NCI-H345 (cell line): ENCODE measurements at places on chromosomes 11 and 22.

GRCh38 chr11:35260342-35260985, 121.5 kb downstream of the CD44 start:
- no peak for DNase-seq

- peak; percentile 84 for DNase-seq
Observed at GRCh38 chr11:2298795-2299761, 2.6 kb downstream of the C11orf21 start.

- no peak for DNase-seq
Observed at GRCh38 chr11:100584201-100584985, 102.7 kb upstream of the ARHGAP42 start.

GRCh38 chr11:443542-444199, 1.9 kb upstream of the ANO9 start:
- peak; percentile 88 for DNase-seq

- no peak for DNase-seq
Observed at GRCh38 chr11:64800303-64801157, 2.5 kb downstream of the MAP4K2 start.

DNA sequence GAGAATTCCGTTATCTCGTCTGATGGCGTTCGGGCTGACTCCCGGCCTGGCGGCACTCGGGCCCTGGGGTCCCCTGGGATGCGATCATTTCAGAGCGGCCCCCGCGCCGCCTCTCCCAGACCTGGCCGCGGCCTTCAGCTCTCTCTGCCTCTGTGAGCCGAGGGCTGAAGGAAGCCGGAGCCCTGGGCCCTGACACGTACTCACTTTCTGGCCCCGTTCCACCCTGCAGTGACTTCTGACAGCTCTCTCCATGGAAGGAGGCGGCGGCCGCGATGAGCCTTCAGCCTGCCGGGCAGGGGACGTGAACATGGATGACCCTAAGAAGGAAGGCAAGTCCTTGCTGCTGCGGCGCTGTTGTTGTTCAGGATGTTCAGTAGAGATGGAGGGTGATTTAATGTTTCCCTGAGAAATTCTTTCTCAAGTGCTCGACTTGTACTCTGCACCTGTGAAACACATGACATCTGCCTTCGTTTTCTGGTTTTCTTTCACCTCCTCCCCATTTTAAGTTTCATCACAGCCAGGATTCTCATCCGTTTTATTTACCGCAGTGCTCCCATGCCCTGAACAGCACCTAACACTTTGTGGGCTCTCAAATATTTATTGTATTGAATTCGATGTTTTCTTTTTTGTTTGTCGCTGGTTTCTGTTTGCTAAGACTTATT, 612 bp downstream of the GTSE1 start:
- peak; percentile 29 for DNase-seq

DNA sequence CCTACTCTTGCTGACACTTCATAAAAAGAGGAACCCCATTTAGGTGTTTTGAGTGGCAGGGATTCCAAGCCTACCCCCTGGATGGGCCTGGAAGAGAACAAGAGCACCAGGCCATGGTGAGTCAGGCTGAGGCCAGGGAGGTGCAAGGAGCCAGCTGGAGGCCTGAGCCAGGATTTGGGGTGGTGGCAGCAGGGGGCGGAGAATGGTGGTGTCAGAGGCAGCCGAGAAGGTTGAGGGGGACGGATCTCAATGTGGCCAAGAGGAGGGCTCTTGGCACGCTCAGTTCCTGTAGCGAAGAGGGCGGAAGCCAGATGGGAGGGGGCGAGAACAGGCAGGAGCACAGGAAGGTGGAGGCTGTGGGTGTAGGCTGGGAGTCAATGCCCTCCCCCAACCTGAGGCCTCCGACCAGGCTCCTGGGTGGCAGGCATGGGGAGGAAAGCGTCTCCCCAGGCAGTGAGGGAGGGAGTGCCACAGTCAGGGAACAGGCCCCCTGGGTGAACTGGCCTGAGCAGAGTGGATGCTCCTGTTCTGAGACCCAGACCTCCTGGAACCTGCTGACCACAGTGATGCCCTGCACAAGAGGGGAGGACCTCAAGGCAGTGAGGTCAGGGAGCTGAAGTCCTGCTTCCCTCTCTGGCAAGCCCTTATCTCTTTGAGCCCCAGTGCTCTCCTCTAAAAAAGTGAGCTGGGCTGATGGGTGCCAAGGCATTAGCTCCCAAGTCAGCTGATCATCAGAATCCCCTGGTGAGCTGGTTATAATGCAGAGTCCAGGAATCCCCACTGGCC, 13.9 kb downstream of the RTN4RL2 start:
- no peak for DNase-seq

- no peak for DNase-seq
Observed at GRCh38 chr22:30948930-30949342, 19.6 kb downstream of the MORC2 start.

- no peak for DNase-seq
Observed at GRCh38 chr11:33222052-33222750, 35.0 kb upstream of the HIPK3 start.

DNA sequence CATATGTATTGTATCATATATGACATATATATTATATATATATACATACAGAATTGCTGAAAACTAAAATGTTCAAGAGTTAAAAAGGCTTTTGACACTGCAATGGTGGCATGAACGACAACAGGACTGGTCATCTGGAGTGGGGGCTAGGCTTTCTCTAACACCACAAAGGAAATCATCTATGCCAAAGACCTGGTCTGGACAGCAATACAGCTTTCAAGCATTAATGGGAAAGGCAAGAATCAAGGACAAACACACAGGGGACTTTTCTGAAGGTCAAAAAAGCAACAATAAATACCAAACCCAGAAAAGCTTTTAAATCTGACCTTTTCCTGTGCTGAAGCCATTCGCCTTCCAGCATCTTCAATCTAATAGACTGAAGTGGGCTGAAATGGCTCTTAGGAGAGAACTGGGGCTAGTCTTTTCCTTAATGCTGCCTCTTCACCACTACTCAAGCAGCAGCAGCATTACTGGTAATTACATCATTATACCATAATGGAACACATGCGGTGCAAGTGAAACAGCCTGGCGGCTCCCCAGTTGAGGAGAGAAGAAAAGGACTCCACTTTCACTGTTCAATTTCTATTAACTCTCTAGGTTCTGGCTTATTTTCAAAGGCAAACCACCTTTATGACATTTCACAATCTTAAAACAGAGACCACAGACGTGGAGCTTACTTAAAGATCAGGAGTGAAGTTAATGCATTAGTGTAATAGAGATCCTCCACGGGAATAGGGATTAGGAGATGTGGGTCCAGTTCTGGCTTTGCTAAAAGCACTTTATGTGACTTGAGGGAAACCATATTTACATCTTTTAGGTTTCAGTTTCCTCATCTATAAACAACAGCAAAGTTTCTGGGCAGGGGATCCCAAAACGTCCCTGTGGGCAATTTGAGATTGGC, 63.0 kb downstream of the GAB2 start:
- DNase-seq, result peak; percentile 79

DNA sequence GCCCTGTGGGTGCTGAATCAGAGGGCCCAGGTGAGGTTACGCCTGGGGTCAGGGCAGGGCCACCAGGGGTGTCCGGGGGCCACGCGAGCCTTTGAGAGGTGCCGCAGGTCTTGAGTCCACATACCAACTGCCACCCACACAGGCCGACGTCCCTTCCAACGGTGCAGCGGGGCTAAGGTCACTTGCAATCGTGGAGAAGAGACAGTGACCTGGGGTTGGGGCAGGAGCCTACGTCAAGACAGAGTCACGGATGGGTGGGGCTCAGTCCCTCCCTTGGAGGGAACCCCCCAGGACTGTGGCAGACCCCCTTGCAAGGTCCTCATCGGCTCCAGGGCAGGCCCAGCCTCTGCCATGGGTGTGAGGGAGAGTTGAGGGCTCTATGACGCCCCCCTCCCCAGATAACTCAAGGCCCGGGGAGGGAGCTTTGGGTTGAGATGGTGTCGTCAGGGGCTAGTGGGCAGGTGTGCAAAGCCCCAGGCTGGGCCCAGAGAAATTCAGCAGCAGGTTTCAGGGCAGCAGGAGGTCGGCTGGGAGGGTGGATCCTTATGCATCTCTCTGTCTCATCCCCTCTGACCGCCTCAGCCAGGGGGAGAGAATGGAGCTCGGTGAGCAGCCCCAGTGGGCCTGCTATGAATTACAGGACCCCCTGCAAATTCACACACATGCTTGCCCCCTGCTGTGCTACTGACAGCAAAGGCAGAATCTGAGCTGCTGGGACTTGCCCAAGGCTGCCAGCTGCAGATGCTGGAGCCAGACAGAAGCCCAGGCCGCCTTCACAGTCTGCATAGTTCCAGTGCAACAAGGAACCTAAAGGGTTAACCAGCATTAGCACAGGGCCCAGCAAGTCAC, 60.0 kb downstream of the MYEOV start:
- DNase-seq, result peak; percentile 46
